Stimulated activated CD8-positive, alpha-beta memory T cell treated with anti-CD3 and anti-CD28 coated beads, Interleukin-4, amount 100 ng/mL, for 1 hour (primary cell): ENCODE measurements at places on chromosomes 2 and 18.

DNA sequence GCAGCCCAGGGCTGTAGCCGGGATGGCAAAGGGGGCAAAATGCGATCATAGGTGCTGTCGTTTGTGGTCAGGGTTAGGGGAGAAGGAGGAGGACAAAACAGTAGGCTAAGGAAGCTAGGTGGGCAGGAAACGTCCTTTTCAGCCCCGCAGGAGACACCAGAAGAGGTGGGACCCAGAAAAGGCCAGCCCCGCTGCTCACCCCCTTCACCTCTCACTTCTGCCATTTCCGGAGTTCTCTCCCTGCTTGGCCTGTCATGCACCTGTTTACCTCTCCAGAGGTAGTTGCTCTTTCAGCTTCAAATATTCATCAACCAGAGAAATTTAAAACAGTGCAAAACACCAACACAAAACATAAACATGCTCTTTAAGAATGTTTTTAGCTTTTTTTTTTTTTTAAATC, 849 bp downstream of the AQP4 start:
- no peak for DNase-seq

- no peak for DNase-seq
These were observed 7.7 kb upstream of the ALPI start for GRCh38 chr2:232448304-232448690.

GRCh38 chr2:211756266-211756665, 782.3 kb downstream of the ERBB4 start:
- no peak for DNase-seq

DNA sequence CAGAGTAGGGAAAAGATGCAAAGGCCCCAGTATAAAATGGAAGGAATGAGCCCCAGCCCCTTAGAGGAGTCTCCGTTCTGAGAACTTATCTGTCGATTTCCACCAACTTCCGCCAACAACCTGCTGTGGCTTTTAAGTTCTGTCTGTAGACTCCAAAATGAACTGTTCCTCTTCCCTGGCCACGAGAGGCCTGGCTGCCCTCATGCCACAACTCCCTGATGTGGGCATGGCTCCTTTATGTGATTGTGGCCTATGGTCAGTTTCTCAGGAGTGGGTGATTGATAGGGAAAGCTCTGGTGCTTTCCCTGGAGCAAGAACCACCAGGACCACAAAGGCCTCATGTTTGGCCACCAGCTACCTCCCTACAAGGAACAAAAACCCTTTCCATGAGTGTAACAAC, 18.8 kb upstream of the CD207 start:
- DNase-seq = no peak

GRCh38 chr2:31337197-31337596, 77.3 kb downstream of the XDH start:
- DNase-seq = no peak

GRCh38 chr2:46985512-46985911, 69.9 kb upstream of the MCFD2 start:
- no peak for DNase-seq

DNA sequence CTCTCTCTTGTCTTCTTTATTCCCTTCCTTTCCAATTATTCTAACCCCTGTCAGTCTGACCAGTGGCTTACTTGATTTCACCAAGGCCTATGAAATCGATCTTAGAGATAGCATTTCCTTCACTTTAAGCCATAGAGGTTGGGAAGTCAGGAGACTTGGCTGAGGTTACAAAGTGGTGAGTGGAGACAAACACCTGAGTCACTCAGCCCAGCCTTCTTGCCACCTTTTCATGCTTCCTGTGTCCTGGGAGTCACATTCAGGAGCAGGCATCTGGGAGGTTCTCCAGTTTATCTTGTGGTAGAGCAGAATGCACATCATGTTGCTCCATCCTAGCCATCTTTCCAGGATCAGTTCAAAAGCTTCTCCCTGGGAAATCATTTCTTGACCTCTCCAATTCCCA, 59.1 kb downstream of the VSNL1 start:
- DNase-seq = no peak

- DNase-seq = no peak
These were observed 845 bp downstream of the CFAP210 start for GRCh38 chr2:169693360-169693759.

- DNase-seq = no peak
These were observed 260.6 kb upstream of the LINC00305 start for GRCh38 chr18:64409511-64409910.

GRCh38 chr18:3530807-3531206, 80.8 kb downstream of the TGIF1 start:
- no peak for DNase-seq

- DNase-seq = no peak
These were observed 41.3 kb downstream of the PTPN4 start for GRCh38 chr2:119801040-119801439.

DNA sequence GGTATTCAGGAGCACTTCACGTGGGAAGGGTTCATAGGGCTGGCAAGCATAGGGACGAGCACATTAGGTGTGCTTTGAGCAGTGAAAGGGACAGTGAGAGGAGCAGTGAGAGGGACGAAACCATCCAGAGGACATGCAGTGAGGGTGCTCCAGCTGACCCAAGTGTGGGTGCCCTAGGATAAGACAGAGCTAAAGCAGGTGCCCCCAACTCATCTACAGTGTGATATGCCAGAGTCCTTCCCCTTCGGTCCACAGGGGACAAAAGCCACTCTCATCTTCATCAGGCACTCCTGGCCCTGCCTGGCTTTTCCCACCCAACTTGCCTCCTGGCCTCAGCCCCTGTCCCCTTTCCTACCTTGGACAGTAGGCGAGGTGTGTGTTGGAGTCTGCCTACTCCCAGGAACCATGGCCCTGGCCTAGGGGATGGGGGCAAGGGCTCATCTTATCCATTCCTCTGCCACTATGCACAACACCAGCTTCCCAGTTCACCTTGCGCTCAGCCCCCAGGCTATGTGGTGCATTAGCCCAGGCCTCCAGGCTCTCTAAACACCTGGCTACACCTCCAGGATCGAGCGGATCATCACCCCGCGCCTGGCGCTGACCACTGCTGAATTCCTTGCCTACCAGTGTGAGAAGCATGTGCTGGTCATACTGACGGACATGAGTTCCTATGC, 16.1 kb upstream of the ANKRD53 start:
- no peak for DNase-seq

- no peak for DNase-seq
These were observed 389.5 kb downstream of the MTX2 start for GRCh38 chr2:176658708-176659107.

DNA sequence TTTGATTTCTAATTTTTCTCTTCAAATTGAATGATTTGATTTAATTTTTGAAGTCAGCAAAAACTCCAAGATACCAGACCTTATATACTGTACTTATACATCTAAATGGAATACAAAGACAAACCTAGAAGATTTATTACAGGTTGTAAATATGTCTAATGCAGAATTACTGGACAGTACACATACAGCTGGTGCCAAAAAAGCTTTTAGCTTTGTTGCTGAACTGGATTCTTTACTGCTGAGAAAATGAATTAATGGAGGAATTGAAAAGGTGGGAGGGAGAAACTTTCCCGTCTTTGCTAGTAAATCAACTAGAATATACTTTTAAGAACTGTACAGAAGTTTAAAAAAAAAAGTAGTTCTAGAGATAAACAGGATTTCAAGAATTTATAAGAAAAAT, 17.5 kb downstream of the C1D start:
- DNase-seq = no peak

- DNase-seq = no peak
These were observed 61.5 kb upstream of the PPM1B start for GRCh38 chr2:44107086-44107740.

GRCh38 chr2:73293534-73294171, at the start of gene EGR4:
TSS of gene EGR4 (minus strand) at chr2:73293548. CDS start at chr2:73293317, 231 bp downstream.
- peak; percentile 51 for DNase-seq

- no peak for DNase-seq
These were observed 53.6 kb upstream of the AFF3 start for GRCh38 chr2:100195942-100196341.

DNA sequence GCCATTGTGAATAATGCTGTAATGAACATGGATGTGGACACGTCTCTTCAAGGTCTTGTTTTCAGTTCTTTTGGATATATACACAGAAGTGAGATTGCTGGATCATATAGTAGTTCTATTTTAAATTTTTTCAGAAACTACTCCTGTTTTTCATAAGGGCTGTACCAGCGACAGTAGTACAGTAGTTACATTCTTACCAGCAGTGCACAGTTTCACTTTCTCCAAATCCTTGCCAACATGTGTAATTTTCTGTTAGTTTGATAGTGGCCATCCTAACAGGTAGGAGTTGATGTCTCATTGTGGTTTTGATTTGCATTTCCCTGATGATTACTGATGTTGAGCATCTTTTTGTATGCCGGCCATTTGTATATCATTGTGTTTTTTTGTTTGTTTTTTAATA, 81.7 kb downstream of the EPC2 start:
- no peak for DNase-seq

DNA sequence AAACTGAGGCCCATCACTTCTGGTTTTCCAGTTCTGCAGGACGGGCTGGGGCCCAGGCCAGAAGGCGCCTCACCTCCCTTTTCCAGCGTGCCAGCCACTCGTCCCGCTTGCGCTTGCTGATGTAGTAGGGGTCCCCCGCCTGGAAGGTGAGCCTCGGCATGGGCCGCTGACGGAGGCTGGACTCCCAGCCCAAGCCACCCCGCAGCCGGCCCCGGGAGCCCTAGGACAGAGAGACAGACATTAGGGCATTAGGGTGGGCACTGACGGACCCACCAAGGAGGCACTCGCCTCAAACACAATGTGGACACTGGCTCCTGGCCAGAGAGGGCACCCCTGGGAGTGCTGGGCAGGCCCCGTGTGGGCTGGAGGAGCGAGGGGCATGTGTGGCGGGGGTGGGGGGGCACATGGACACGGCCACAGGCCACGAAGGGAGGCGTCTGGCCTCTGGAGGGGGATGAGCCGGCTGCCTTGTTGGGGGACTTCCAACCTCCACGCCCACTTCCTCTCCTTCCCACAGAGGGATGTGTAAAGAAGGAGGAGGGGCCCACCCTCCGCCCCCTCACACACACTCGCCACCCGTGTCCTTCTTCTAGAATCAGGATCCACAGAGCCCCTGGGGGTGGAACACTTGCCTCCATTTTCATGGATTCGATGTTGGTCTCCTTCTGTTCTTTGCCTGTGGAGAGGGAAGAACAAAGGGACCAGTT, 66.7 kb downstream of the DNMT3A start:
- no peak for DNase-seq

- DNase-seq = no peak
These were observed 2.4 kb downstream of the B3GNT7 start for GRCh38 chr2:231397928-231398294.

GRCh38 chr2:130870779-130871178, 34.1 kb downstream of the ARHGEF4 start:
- no peak for DNase-seq

GRCh38 chr2:214648520-214648919, 161.0 kb downstream of the BARD1 start:
- DNase-seq = no peak

GRCh38 chr2:39550701-39551285, 113.7 kb upstream of the MAP4K3 start:
- no peak for DNase-seq

DNA sequence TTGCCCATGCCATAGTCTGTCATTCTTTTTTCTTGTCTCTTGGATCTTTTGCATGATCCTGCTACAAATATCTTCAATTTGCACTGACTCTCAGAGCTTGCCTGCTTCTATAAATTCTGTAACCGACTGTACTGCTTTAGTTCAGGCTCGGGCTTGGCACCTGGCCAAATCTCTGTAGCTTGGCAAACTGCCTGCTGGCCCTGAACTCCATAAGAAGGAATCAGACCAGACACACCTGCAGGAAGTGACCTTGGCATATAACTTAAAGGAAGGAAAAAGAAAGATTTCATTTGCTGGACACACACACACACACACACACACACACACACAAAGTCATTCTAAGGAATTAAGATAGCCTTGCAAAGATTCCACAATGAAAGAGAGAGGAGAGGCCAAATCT, 291.2 kb upstream of the DDX18 start:
- DNase-seq = no peak

DNA sequence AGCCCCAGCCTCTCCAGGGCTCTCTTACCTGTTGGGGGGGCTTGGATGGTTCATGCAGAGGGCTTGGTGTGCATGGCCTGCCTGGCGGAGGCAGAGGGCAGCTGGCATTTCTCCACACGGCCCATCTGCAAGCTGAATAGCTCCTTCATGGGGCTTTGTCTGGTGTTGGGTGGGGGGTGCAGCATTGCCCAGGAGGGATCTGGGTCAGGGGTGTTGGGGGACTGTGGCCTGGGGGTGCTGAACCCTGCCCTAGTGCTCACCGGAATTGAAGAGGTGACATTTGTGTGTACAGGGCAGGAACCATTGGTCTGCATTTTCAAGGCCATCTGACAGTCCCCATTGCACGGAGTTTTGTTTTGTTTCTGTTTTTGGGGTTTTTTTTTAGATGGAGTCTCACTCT, 58.8 kb upstream of the HAAO start:
- no peak for DNase-seq
